GM23338 (cell line): ENCODE measurements at places on chromosomes 3 and 15. TPM values are rescaled to one million over a fixed set of nuclear protein-coding genes. Genes with fewer than 3 reads are reported as not detected.

GRCh38 chr3:112967828-112968227 lies 7.1 kb downstream of the CD200R1 start:
- no peak overlapping the region for H3K27ac ChIP-seq
- H3K36me3 ChIP-seq = no peaks in the 10 kb centered on the region

GRCh38 chr3:188091746-188092145 lies 62.2 kb upstream of the LPP start:
- H3K27ac ChIP-seq = no peak overlapping the region
- no peaks in the 10 kb centered on the region for H3K27me3 ChIP-seq
- DNase-seq = no peak
- H3K36me3 ChIP-seq = no peaks in the 10 kb centered on the region

DNA sequence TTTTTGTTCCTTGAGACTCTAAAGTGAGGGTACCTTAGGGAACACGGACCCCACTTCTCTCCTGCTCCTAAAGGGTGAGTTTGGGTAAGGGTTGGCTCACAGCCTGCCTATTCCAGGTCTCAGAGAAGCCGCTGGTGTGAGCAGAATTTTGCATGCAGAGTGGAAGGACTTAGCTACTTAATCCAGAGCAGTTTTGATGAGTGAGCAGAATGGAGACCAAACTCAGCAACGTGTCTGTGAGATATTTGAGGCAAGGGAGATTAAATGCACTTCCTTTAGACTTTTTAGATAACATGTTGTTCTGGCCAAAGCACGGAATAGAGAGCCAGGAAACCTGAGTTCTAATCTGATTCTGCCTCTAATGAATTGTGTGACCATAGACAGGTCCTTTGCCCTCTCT lies 5.1 kb downstream of the SLC24A1 start:
- no peak for DNase-seq
- H3K27ac ChIP-seq = no peak overlapping the region
- no peaks in the 10 kb centered on the region for H3K4me1 ChIP-seq

The P3H2 gene
- 20.5 and 24.2 TPM in 2 replicates for total RNA-seq

The GALNT15 gene
- total RNA-seq = 0.35 TPM in 1 of 2 replicates, not detected in the other

DNA sequence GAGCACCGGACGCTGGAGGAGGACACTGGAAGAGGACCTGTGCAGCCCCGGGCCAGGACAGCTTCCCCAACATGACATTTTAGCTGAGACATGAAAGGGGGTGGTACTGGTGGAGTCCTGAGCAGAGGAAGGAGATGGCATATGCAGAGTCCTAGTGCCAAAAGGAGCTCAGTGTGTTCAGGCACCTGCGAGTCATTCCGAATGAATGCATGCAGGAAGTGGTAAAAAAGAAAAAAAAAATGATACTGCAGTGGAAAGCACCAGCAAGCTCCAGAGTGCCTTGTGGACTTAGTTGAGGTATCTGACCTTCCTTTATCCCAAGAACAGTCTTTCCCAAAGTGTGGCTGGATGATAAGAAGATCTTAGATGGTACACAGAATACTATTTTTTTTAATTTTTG lies 6.6 kb upstream of the ZNF148 start:
- no peaks in the 10 kb centered on the region; the same call in 1 of the 2 replicates for H3K4me1 ChIP-seq
- DNase-seq = no peak
- no peaks in the 10 kb centered on the region for H3K27me3 ChIP-seq
- no peaks in the 10 kb centered on the region for H3K36me3 ChIP-seq

DNA sequence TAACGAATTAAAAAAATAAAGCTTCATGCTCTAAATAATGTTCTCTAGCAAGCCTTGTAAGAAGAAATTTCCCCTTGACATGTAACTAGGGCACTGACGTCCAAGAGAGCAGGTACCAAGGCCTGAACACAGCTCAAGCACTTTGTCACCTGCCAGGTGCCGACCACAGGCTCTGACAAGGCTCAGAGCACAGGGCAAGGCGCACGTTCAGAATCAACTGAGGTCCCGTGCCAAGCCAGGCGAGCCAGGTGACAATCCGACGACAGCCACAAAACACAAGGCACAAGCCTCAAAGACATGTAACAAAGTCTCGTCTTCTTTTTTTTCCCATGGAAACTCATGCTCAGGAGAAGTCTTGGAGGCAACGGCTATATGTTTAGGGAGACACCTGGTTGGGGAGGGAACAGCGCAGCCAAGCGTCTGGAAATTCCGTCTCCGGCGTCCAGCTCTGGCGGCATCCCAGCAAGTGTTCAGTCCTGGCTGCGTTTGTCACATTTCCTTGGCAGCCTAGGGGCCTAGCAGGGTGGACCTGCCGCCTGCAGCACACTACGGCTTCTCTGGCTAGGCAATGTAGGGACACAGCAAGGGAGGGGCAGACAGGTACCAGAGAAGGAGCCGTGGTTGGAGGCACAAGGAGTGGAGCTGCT lies 76.7 kb downstream of the ADAMTS17 start:
- DNase-seq = no peak
- no peaks in the 10 kb centered on the region for H3K4me1 ChIP-seq
- no peak overlapping the region for H3K27ac ChIP-seq
- no peaks in the 10 kb centered on the region for H3K27me3 ChIP-seq

The GNL3 gene
- 138 and 169 TPM in 2 replicates for total RNA-seq

The GOLGA6A gene
- total RNA-seq = 2.1 and 7.5 TPM in 2 replicates

DNA sequence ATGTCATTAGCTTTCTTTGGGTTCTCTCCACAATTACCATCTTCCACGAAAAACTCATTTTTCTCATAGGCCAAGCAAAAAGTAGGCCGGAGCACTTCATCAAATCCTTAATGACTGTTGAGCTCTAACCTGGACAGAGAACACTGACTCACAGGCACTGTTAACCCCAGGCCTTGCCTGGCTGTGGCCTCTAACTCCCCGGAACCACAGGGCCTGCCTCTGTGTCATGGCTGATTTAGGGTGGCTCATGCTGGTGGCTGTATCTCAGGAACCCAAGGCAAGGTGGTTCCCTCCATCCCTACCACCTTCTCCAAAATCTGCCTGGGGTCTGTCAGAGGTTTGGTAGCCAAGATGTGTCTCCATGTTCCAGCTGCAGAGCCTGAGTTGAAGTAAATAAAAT lies 3.6 kb downstream of the CRTAP start:
- H3K36me3 ChIP-seq = no peaks in the 10 kb centered on the region
- DNase-seq = no peak
- H3K27me3 ChIP-seq = peaks cover 3% of the 10 kb centered on the region; the same call in 1 of the 2 replicates
- H3K27ac ChIP-seq = no peak overlapping the region

The SLC12A1 gene
- 0.19 and 0.59 TPM in 2 replicates for total RNA-seq

DNA sequence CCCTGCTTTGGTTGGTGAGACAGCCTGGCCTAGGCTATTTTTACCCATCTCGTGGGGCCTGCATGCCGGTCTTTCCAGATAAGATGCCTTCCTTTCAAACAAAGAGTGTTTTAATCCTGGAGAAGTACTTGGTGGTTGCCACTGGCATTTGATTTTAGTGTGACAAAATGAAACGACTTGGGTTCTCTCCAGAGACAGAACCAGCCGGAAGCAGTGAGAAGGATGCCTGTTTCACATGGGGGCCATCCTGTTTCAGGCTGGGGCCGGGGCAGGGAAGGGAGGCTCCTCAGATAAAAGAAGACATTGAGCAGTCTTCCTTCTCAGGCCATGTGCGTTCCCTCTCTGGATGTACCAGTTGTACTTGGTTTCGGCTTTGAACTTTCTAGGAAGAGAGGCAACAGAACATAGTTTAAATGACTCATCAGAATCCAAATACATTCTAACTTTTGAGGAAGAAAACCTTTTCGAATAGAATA lies 74.9 kb downstream of the TOP2B start:
- DNase-seq = no peak
- no peak overlapping the region for H3K4me3 ChIP-seq
- no peak overlapping the region for H3K27ac ChIP-seq
- no peaks in the 10 kb centered on the region for H3K4me1 ChIP-seq

GRCh38 chr3:170966495-170966894 lies 58.1 kb upstream of the EIF5A2 start:
- no peak overlapping the region for H3K27ac ChIP-seq
- H3K4me3 ChIP-seq = no peak overlapping the region
- no peak for DNase-seq
- H3K27me3 ChIP-seq = no peaks in the 10 kb centered on the region

DNA sequence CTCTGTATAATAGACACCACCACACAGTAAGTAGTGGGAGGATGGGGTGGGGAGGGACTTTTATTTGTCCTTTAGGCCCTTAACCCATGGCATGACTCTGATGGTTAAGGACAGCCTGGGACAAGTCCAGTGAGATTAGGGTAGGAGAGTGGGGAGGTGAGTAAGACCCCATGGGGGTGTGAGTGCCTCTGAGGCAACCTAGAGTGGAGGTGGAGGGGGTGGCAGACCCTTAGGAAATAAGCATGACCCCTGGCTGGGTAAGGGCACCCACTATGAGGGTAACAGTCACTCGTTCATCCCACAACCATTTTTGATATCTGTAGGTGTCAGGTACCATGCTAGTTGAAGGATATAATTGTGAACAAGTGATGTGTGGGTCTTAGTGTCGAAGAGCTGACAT lies 21.0 kb upstream of the PSTPIP1 start:
- H3K4me1 ChIP-seq = peaks cover 4% of the 10 kb centered on the region; the same call in 1 of the 2 replicates
- H3K27ac ChIP-seq = no peak overlapping the region
- no peak overlapping the region for H3K4me3 ChIP-seq

- no peak overlapping the region for H3K4me3 ChIP-seq
- no peak for DNase-seq
- H3K4me1 ChIP-seq = peaks cover 20% of the 10 kb centered on the region
- H3K27ac ChIP-seq = peak overlapping the region; percentile 90; the same call in 1 of the 2 replicates
- H3K36me3 ChIP-seq = peaks cover 18% of the 10 kb centered on the region; the same call in 1 of the 2 replicates
These were observed 20.6 kb downstream of the FAN1 start for GRCh38 chr15:30924353-30924752.

DNA sequence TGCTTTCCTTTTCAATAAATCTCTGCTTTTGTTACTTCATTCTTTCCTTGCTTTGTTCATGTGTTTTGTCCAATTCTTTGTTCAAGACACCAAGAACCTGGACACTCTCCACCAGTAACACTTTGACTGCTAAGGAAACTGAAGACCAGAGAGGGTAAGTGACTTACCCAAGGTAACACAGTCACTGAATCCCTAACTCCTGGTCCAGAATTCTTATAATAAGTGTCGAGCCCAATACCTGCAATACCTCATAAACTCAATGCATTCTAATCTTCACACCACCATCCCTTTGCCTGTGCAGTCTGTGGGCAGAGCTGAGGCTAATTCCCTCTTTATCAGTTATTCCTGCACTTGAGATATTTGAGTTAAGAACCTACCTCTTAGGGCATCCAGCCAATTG lies 237.8 kb downstream of the UACA start:
- no peaks in the 10 kb centered on the region for H3K36me3 ChIP-seq
- DNase-seq = no peak
- H3K27ac ChIP-seq = no peak overlapping the region
- no peak overlapping the region for H3K4me3 ChIP-seq

DNA sequence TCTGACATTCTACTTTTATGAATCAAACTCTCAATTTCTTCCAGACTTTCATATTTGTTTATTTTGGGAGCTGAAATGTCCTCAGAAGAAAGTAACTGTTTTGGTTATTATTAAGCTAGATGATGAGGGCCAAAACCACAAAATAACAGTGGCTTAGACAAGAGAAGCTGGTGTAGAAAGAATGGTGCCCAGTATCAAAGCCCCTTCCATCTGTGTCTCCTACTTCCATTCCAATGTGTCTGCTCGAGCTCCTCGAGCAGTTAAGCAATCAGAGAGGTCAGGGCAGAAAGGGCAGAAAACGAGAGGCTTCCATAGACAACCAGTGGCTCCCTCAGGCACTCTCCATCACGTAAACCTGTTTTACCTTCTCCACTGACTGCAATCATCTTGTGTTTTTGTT lies 59.7 kb upstream of the MAGI1 start:
- no peaks in the 10 kb centered on the region for H3K4me1 ChIP-seq
- no peak overlapping the region for H3K4me3 ChIP-seq
- DNase-seq = no peak
- H3K27me3 ChIP-seq = no peaks in the 10 kb centered on the region
- H3K36me3 ChIP-seq = no peaks in the 10 kb centered on the region

GRCh38 chr3:184552296-184552695 lies 9.3 kb upstream of the EPHB3 start:
- 0 out of 2 replicates have a peak, but pooled peaks cover 3% of the 10 kb centered on the region for H3K27me3 ChIP-seq
- H3K4me1 ChIP-seq = 0 out of 2 replicates have a peak, but pooled peaks cover 4% of the 10 kb centered on the region
- H3K4me3 ChIP-seq = no peak overlapping the region
- no peak overlapping the region for H3K27ac ChIP-seq
- no peaks in the 10 kb centered on the region for H3K36me3 ChIP-seq

The TRA2B gene
- total RNA-seq = 323 and 602 TPM in 2 replicates

DNA sequence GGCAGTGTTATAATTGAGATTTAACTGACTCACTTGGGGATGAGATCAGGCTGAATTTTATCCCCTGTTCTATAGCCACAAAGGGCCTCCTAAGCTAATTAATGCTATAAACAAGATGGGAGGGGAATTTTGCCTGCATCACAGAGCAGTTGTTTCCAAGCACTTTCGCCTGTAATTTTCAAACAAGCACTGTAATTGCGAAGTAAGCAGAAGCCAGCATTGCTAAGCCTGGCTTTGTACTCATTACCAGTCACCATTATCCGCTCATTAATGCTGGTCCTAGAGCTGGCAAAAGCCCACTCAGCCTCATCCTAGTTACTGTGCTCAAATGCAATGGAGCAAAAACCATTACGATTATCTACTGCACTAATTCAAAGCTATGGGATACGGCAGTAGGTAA lies 356.6 kb upstream of the UBE2E2 start:
- no peaks in the 10 kb centered on the region for H3K36me3 ChIP-seq
- H3K4me3 ChIP-seq = no peak overlapping the region
- no peak overlapping the region for H3K27ac ChIP-seq
- no peaks in the 10 kb centered on the region for H3K4me1 ChIP-seq
- DNase-seq = no peak
- no peaks in the 10 kb centered on the region for H3K27me3 ChIP-seq

The PCOLCE2 gene
- 17.7 and 18.6 TPM in 2 replicates for total RNA-seq

DNA sequence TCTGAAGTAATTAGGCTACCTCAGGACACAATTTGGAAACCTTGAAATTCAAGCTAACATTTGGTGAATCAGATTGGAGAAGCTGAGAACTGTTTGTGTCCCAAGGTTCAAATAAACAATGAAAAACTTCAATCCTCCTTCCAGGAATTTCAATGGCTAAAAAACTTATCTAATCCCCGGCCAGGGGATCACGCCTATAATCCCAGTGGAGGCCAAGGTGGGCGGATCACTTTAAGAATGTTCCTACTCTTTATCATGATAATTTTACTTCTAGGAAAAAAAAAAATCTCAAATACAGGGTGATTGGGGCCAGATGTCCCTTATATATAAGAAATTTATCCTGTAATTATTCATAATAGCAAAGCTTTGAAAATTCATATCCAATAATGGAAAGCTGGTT lies 139.0 kb downstream of the CPNE4 start:
- H3K27ac ChIP-seq = no peak overlapping the region
- no peaks in the 10 kb centered on the region for H3K4me1 ChIP-seq
- no peaks in the 10 kb centered on the region for H3K36me3 ChIP-seq
- H3K27me3 ChIP-seq = no peaks in the 10 kb centered on the region
- DNase-seq = no peak
- H3K4me3 ChIP-seq = no peak overlapping the region

- no peaks in the 10 kb centered on the region for H3K4me1 ChIP-seq
- no peaks in the 10 kb centered on the region for H3K36me3 ChIP-seq
- H3K4me3 ChIP-seq = no peak overlapping the region
These were observed 598.4 kb upstream of the ZNF717 start for GRCh38 chr3:76383781-76384180.

- no peak overlapping the region for H3K27ac ChIP-seq
- no peaks in the 10 kb centered on the region for H3K27me3 ChIP-seq
- H3K4me3 ChIP-seq = no peak overlapping the region
- DNase-seq = no peak
- no peaks in the 10 kb centered on the region for H3K36me3 ChIP-seq
These were observed 107.8 kb downstream of the MYRIP start for GRCh38 chr3:39917065-39917773.

GRCh38 chr15:28984421-28985315 lies 98.9 kb downstream of the APBA2 start:
- H3K4me1 ChIP-seq = no peaks in the 10 kb centered on the region
- H3K36me3 ChIP-seq = no peaks in the 10 kb centered on the region
- no peak overlapping the region for H3K4me3 ChIP-seq
- H3K27ac ChIP-seq = no peak overlapping the region

The RTP1 gene
- total RNA-seq = 4.4 and 5.9 TPM in 2 replicates
